ENCODE measurements at places on chromosomes 3 and 15.
A peak's percentile ranks its signal among the peaks of the same experiment; 100 is the strongest.

GRCh38 chr15:57327985-57328471 lies 48.3 kb upstream of the CGNL1 start:
- DNase-seq = no peak

DNA sequence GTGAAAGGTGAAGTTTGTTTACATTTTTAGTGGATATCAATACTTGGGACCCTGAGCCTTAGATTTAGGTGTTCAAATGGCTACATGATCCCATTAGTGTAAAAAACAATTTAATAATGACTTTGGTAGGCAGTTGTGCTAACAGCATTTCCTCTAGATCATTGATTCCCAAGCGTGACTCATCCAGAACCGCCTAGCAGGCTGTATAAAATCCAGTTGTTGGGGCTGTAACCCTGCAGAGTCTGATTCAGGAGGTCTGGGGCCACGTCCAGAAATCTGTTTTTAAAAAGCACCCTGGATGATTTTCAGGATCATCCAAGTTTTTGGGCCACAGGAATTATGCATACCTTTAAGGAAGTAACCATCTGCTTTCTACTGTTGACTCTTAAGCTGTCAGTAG lies 156.4 kb downstream of the TP63 start:
- DNase-seq = no peak

DNA sequence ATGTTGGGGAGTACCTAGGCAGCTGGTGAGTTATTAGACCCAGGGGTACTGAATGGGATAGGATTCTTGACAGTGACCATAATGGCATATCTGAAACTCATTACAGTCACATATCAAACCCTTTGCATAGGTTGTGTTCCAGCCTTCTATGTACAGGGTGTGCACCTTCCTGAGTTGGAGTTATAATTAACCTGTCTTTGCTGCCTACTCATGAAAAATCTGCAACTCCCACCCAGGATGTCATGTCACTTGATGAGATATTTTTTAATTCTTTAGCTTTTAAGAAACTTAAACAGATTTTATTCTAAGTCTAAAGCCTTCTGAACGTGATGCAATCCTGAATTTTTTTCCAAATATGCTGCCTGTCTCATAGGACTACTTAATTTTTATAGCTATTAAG lies 21.1 kb upstream of the ADGRG7 start:
- DNase-seq = no peak

DNA sequence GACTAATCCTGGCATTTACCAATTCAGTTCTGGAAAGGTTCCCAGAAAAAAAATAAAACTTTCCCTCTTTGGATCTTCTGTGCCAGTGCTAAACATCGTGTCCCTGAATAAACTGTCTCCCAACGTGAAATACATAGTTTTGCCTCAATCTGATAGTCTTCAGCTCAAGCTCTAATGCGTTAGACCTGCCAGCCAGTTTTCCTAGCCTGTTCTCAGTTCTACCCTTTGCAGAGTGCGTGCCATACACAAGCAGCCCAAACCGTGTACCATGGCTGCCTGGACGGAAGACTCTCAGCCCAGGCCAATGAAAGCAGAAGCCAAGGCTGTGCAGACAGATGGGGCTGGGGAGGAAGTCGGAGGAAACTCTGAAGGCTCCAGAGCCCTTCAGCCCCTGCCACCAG lies 11.4 kb upstream of the OCA2 start:
- no peak for DNase-seq

- no peak for DNase-seq
These were observed 79.9 kb downstream of the VGLL4 start for GRCh38 chr3:11563865-11564185.

DNA sequence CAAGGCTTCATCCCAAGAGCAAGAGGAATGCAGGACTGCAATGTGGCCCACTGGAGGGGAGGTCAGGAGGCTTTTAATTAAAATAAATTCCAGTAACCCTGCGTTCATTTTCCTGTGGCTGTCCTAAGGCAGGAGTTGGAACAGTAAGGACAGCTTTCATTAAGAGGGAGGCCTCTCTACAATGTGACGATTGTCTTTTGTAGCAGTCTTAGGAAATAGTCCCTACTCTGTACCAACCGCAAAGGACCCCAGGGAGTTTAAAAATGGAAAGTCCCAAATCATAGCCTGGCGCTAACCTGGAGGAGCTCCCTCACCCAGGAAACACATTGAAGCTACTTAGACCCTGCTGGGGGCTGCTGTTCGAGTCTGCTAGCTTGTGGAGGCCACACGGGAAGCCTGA lies 62.8 kb downstream of the SYNM start:
- DNase-seq = no peak

DNA sequence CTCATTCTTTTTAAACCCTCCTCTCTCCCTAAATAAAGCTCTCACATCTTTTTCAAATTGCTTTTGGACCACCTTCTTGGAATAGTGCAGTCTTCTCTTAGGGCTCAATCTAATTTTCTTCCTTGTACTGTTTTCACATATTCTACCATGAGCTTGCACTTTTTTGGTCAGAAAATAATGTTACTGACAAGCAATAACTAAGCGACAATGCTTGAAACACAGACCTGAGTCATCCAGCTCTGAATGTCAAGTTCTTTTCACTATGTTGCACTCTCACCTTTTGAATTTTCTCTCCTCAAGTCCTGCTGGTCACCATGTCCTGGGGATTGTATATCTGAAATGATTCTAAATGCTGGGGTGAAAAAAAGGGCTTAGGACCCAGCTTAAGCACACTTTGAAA lies 8.9 kb downstream of the TNFAIP8L3 start:
- no peak for DNase-seq

- no peak for DNase-seq
These were observed 509.1 kb downstream of the FOXP1 start for GRCh38 chr3:71074423-71074822.

DNA sequence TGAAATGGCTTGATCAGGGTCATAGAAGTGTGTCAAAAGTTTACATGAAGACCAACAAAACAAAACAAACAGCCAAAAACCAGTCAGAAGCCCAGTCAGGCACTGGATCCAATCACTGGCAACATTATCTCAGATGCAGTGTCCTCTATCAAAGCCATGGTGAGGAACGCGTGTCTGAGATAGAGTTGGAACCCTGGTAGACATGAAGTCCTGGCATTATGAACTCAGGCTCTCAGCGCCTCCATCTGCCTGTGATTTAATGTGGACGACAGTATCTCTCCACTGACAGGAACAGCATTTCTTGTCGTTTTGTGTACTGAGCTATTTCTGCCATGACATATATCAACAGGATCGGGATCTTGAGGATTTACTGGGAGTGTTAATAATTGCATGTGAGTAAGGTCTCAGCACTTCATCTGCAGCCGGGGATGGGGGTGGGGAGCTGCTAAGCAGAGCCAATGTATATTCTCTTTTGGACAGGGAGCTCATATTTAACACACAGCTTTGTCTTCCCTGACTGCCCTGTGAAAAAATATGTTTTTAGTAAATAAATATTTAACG lies 1120.0 kb downstream of the IGSF11 start:
- no peak for DNase-seq

GRCh38 chr3:11059090-11059798 lies 66.7 kb downstream of the SLC6A1 start:
- peak; percentile 53 for DNase-seq

DNA sequence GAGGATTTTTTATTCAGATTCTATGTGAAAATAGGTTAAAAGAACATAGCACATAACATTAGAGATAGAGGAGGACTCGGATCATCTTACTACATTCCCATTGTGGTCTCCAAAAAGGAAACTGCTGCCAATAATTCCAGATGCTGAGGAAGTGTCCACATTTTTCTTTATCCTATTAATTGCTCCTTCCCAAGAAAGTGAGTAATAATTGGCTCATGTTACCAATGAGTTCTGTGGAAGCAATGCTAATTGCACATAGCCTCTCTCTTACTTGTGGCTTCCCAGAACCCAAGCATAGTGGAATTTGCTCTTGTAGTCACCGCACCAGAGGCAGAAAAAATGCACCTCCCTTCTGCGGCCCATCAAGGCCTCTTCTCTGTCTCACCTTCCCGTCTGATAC lies 208.4 kb downstream of the PLOD2 start:
- DNase-seq = no peak

GRCh38 chr15:51883271-51883837 lies 53.9 kb downstream of the TMOD3 start:
- DNase-seq = no peak

DNA sequence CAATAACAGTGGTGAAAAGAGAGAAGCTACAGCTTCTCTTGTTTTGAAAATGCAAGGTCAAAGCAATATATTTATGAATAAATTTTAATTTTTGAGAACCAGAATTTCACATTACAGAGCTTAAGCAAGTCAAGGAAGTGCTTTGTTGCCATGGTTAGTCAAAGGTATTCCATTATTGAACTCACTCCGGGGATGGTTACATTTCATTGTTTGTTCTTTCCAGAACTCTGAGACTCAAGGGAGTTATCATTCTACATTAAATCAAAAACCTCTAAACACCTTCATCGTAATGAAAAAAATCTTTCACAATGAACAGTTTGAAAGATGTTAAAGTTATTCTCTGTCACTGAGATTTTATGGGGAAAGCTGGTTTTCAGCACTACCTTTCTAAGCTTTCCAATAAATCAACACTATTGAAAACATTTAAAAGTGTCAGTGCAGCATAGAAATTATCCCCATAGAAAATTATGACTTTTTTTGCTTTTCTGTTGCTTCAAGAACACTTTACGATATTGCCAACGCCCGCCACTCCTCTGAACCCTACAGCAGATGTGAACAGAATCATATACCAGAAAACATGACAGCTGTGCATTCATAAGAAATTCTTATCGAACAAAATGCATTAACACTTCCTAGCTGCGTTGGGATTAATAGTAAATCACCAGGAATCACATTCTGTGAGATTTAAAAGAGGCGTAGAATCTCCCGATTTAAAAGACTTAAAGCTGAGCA lies 83.0 kb downstream of the OTOL1 start:
- no peak for DNase-seq

- DNase-seq = no peak
These were observed 284.4 kb upstream of the WNT5A start for GRCh38 chr3:55771503-55771902.

- DNase-seq = no peak
These were observed 129.0 kb downstream of the SERPINI1 start for GRCh38 chr3:167864552-167864874.

DNA sequence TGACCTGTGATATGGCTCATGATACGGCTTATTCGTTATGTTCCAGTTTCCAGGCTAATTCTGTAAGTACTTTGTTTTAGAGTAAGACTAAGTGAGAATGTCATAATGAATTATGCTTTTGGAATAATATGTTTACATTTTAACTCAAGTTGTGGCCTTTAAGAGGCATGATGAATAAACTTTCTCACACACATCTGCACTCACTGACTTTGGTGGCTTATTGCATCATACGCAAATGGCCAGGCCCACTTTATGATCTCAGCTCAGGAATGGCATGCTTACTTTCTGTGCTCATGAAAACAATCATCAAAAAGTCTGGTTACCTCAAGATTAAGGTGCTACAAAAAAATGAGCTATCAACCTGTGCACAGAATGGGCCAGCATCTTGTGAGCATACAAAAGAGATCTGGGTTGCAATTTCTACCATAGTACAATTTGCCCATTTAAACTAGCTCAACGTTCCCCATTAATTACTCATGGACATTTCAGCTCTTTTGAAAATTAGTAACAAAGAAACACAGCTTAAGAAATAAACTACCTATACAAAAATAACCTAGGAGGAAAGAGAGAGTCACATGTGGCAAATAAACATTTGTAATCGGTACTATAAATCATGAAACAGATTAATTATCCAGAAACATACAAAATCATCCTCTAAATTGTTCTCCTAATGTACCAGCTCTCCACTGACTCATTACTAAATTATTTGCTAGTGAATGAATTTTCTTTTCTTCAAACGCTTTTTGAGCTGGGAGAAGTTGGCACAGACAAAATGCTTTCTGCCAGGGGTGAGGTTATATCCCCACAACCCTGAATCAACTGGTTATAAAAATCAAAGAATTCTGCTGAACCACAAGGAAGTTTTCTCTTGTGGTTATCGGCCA lies 439.0 kb upstream of the ADAMTS9 start:
- no peak for DNase-seq

DNA sequence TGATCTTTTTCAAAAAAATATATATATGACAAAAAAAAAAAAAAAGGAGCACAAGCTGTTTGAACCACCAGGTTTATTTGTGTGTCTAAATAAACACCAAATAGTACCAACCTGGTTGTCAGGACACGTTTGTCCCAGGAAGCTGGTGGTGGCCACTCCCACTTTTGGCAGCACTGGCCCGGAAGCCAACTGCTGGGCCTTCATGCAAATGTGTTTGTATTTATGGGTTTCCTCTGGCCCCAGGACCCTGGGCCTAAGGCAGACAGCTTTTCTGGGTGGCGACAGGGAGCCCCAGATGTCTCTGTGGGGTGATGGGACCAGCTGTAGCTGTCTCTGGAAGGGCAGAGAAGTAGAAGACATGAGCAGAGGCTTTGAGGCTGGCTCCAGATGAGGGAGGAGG lies 31.6 kb downstream of the PRKCD start:
- no peak for DNase-seq

GRCh38 chr3:39752751-39753150 lies 56.7 kb upstream of the MYRIP start:
- no peak for DNase-seq

DNA sequence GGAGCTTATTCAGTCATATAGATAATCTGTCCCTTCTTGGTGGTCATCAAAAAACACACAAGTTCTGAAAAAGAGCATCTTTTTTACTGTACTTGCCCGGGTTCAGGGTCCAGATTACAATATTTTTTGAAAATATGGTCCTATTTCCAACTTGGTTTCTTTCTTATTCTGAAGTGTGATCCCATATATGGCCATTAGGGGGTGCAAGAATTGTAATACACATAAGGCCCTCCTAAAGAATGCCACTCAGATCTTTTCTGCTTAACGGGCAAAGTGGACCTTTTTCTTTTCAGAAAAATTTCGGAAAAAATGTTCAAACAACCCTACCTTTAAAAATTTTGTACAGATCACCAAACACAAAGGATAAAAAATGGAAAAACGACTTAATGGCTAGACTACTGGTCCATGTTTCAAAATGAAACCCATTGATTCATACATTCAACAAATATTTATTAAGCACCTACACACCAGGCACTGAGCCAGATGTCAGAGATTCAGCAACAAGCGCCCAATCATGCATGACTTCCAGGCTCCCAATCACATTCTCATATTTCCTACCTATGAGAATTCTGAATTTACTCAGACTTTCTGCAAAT lies 102.0 kb upstream of the MYRIP start:
- DNase-seq = peak; percentile 30

GRCh38 chr15:34213690-34214089 lies 3.8 kb upstream of the KATNBL1 start:
- DNase-seq = no peak

- no peak for DNase-seq
These were observed 36.9 kb downstream of the SENP8 start for GRCh38 chr15:72155003-72155621.

DNA sequence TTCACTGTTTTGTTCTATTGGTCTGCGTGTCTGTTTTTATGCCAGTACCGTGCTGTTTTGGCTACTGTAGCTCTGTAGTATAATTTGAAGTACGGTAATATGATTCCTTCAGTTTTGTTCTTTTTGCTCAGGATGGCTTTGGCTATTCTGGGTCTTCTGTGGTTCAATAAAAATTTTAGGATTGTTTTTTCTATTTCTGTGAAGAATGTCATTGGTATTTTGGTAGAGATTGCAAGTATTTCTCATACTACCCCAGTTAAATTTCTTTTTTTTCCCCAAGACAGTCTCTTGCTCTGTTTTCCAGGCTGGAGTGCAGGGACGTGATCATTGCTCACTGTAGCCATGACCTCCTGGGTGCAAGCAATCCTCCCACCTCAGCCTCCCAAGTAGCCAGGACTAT lies 53.4 kb downstream of the STARD9 start:
- DNase-seq = no peak

GRCh38 chr3:73074781-73075180 lies 13.3 kb downstream of the EBLN2 start:
- DNase-seq = no peak

GRCh38 chr3:147161833-147162232 lies 244.5 kb downstream of the ZIC4 start:
- DNase-seq = no peak
